ENCODE measurements at places on chromosomes 2 and 18.

- DNase-seq, result no peak
These were observed 83.5 kb downstream of the HRH4 start for GRCh38 chr18:24543795-24544498.

DNA sequence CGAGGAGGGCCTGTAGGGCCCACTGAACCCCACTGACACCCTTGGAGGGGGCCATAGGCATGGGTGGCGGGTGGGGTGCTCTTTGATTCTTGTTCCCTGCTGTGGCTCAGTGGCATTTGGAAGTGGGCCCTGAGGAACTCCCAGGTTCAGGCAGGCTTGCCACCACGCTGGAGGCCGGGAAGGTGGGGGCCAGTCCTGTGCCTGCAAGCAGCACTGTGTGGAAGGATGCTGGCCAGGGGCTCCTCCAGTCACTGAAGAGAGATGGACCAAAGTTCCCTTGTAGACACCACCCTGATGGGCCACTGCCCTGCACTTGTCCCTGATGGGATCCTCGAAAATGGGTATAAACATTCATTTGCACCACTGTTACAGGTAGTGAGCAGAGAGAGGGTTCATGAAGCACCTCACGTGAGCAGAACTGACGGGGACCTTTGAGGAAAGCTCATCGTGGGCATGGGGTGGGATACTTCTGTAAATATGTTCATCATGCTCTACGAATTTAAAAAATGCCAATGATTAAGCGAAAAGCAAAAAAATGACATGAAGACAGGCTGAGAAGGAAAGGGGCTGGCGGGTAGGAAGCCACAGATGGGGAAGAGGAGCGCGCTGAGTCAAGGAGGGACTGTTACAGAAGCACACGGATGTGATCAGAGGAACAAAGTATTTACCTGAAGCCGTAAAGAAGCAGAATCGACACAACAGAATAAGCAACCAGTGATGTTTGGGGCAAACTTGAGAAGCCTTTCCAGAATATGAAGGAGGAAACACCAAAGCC, 45.2 kb upstream of the ASB1 start:
- no peak for DNase-seq

GRCh38 chr18:35610089-35610488, 28.5 kb downstream of the GALNT1 start:
- no peak for DNase-seq

DNA sequence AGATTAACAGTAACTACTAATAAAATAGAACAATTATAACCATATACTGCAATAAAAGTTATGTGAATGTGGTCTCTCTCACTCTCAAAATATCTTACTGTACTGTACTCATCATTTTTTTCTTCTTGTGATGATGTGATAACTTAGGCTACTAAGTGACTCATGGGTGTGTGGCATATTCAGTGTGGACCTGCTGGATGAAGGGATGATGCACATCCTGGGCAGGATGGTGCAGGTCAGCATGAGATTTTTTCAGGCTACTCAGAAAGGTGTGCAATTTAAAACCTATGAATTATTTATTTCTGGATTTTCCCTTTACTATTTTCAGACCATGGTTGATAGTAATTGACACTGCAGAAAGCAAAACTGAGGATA, 90.7 kb downstream of the NCKAP5 start:
- DNase-seq, result no peak

GRCh38 chr2:159410276-159410675, 123.8 kb upstream of the WDSUB1 start:
- no peak for DNase-seq
